ENCODE measurements at places on chromosomes 12 and 14.
A peak's percentile ranks its signal among the peaks of the same experiment; 100 is the strongest.

DNA sequence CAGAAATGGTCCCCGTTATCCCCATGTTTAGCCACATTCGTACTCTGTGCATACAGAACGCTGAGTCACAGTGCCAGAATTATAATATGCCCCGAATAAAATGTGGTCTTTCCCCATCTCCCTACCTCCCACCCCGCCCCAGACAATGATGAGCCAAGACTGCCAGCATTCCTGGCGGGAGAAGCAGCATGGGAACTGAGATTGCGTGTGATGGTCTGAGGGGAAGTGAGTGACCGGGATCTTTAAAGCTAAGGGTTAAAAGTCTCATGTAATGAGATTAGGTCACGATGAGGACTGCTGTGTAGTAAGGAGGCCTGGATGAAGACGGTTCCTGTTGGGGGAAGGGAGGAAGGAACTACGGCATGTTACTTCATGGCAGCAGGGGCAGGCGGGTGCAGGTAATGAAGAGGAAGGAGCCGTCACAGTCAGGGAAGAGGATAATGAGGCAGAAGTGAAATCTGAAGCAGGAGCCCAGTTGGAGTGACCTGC lies 243.3 kb upstream of the FKBP4 start:
- no peak for DNase-seq

DNA sequence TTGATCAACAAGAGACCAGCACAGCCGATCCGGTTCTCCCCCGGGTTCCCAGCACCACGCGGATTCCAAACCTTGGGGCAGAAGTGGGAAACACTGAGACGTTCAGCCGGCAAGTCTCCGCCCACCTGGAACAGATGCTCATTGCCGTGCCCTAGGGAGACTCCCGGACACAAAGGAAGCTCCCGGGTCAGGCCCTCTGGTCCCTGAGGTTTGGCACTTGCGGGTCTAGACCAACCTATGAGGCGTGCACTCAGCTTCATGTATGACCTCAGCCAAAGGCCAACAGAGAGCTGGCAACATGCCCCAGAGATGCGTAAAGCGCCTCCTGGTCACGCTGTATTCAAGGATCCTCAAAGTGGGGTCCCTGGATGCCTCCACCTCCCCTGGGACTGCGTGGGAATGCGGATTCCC lies 2.5 kb downstream of the RIMBP2 start:
- DNase-seq, result no peak

- DNase-seq, result peak; percentile 53
Observed at GRCh38 chr14:24368562-24369252, 723 bp downstream of the NFATC4 start.

DNA sequence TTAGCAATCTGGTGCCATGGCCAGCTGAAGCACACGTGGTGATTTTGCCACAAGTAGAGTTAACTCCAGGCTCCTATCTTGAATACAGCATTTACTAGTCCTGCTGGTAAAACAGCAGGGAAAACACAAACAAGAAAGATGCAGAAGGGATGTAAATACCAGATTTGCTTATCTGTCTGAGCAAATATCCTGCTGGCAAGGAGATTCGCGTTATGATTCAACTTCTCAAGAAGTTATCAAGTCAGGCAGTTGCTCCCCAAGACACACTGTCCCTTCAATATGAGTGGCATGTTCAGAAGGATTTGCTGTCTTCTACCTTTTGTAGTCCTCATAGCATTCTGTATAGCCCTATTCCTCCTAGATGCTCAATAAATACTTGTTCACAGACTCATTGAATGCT lies 171.2 kb upstream of the EGLN3 start:
- no peak for DNase-seq

DNA sequence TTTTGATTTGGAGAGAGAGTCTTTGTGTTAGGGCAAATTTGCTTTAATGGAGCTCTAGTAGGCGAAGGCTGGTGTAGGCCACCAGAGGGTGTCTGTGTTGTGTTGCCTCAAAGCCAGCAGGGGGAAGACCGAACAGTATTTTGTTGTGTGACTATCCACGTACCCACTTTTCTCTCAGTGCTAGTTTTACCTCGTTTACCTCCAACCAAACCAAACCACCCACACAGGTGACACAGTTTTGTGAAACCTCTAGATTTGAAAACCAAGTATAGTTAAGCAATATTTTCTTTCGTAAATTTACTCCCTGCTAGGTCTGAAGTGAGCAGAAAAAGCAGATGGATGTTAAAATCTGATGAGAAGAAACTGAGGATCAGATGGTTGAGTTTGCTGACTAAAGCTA lies 36.3 kb upstream of the NPFF start:
- peak; percentile 56 for DNase-seq

GRCh38 chr14:58812050-58812910 lies 174.5 kb downstream of the DACT1 start:
- no peak for DNase-seq

DNA sequence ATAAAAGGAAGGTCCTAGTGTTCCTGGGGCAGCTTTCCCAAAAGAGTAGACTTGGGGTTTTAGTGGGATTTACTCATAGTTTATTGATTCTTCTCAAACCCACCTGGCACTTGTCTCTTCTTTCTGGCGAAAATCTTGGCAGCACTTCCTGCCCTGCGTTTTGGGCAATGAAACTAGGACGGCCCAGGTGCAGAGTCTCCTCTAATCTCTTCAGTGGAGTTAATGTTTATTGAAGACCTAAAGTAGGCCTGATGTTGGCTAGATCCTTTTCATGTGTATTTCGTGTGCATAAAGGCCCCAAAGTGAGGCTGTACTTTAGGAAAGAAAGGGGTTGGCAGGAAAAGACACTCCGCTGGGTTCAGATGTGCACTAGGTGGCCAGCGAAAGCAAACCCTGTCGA lies 5.1 kb downstream of the WNT5B start:
- no peak for DNase-seq

- DNase-seq, result no peak
Observed at GRCh38 chr14:77186911-77187648, 5.5 kb downstream of the TMEM63C start.

- no peak for DNase-seq
Observed at GRCh38 chr14:36529062-36529461, 9.0 kb upstream of the NKX2-1 start.

- DNase-seq, result peak; percentile 18
Observed at GRCh38 chr14:58072288-58073071, 79.5 kb downstream of the ARMH4 start.

GRCh38 chr14:66104486-66104885 lies 381.7 kb upstream of the CCDC196 start:
- no peak for DNase-seq

GRCh38 chr12:113096675-113097461 lies 38.7 kb downstream of the RASAL1 start:
- DNase-seq, result no peak

GRCh38 chr14:95364481-95365209 lies 44.9 kb upstream of the CLMN start:
- no peak for DNase-seq

- DNase-seq, result no peak
Observed at GRCh38 chr12:102745971-102746600, 171.0 kb downstream of the PAH start.

- DNase-seq, result no peak
Observed at GRCh38 chr12:132275110-132275531, 54.3 kb downstream of the GALNT9 start.

- DNase-seq, result no peak
Observed at GRCh38 chr12:51974646-51975045, 23.1 kb downstream of the ACVR1B start.

- DNase-seq, result no peak
Observed at GRCh38 chr12:121468499-121468801, 68.5 kb downstream of the RNF34 start.

DNA sequence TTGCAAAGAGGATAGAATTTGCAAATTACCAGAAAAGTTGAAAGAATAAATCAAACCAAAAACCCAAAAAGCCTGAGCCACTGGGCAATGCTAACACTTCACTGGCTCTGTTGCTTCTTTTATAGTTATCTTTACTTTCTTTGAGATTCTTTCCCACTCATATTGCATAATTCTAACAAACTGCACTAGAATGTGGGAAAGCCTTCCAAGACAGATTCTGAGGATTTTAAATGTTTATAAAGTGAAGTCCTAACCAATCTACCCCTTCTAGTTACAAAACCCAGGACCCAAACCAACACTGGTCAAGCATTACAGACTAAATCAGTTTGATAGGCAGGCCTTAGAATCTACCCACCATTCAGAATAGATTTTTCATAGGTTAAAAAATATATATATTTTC lies 150.9 kb downstream of the MED13L start:
- no peak for DNase-seq

GRCh38 chr14:38592764-38593442 lies 337.0 kb upstream of the CLEC14A start:
- DNase-seq, result no peak

DNA sequence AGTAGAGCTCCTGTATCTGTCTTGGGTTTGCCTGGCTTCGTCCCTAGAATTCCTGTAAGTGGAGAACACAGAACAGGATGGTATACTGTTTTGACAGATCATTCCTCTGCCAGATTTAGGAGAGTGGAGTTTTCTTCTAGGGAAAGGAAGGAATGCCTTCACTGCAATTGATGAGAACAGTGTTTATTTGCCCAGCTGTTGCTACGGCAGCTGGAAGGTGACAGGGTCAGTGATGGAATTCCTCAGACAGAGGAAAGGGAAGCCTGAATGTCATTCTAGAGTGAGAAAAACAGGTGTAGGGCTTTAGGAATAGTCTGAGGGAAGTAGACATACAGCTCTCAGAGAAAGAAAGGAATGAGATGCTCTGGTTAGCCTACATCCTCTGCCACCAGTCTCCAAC lies 11.7 kb downstream of the CSRNP2 start:
- no peak for DNase-seq

DNA sequence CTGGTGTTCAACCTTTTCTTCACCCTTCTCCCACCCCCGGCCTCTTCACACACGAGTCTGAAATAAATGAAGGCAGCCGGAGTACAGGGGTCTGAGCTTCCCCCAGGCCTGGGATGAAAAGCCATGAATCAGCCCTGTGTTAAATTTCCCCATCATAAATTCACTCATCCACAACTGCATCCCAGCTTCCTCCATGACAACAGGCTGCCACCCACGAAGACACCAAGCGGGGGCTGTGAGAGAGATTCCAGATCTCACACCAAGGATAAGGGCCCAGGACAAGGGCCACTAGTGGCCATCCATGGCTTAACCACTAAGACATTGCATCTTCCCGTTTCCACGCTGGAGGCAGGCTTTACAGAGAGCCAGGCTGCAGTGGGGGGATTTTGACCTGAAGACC lies 93.9 kb upstream of the NCOR2 start:
- DNase-seq, result no peak

- no peak for DNase-seq
Observed at GRCh38 chr14:32817780-32818179, 120.9 kb upstream of the NPAS3 start.

DNA sequence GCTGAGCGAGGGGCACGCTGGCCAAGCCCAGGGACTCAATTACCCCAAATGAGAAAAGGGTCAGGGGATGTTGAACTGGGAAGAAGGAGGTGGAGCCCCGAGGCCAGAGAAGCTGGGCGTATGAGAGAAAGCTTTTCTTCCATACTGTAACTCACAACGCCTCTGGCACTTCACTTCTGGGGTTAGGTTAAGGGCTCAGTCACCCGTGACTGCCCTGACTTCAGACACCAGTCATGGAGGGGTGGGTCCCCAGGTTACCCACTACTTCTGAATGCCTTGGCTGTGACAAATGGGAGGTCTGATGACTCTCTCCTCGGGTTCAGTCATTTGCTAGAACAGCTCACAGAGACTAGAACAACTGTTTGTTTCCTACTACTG lies 5.5 kb upstream of the GPR132 start:
- DNase-seq, result no peak
